ENCODE measurements at places on chromosomes 7 and 10.

DNA sequence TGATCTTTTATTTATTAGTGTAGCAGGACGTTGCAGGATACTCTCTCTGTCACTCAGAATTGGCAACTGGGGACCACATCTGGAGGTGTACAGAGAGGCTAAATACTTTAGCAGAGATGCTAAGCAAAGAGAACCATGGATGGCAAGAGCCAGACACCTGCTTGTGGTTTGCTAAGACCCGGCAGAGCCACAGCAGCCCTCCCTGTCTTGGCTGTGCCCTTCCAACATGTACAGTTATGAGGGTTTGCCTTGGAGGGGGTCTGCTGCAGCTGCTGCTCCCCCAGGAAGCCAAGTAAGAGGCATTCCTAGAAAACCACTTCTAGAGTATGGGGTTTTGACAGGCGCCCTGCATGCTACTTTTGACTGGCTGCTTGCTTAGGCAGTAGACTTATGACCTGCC is 5.1 kb downstream of the NPVF start:
- DNase-seq, result no peak

DNA sequence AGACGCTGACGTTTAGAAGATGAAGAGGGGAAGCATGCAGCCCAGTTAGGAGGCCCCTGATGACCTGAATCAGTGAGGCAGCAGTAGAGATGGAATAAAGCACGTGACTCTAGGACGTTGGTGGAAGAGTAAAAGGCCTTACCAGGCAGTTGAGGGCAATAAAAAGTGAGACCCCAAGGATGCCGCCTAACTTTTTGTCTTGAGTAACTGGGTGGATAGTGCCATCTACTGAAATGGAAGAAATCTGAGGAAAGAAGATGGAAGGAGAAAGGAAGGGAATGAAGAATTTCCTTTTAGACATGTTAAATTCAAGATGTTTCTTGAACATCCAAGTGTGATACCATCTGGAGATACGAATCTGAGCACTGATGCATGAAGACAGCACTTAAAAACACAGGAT is 220.0 kb upstream of the LRRN3 start:
- no peak for DNase-seq

DNA sequence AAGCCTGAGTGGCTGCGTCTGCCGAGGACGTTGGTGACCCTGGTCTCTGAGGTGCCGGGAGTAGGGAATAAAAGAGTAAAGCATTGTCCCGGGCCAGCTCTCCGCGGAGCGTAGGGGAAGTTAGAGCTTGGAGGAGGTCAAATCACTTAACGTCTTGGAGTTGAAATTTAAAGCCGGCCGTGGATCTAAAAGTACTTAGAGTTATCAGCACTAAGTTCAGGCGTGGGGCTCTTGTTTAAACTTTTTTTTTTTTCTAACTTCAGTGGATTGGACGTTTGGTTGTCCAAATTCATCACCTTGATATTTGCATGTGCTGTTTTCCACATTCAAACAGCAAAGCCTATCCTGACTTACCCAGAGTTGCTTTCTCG is 700 bp downstream of the NIPSNAP2 start:
- DNase-seq, result no peak

- DNase-seq, result no peak
These were observed 313.9 kb downstream of the BMPER start for GRCh38 chr7:34219153-34219718.

GRCh38 chr10:125011171-125011925 is 69.4 kb downstream of the ZRANB1 start:
- DNase-seq, result no peak

Measured in ACHN (cell line).